ENCODE measurements at places on chromosomes 11 and 22. TPM values are rescaled to one million over a fixed set of nuclear protein-coding genes. Genes with fewer than 3 reads are reported as not detected.

Gene TH
- not detected for total RNA-seq

Gene GGTLC2
- total RNA-seq, result not detected

Gene RBM14
- total RNA-seq, result 14.1 TPM

Gene HEPN1
- not detected for total RNA-seq

GRCh38 chr22:29201782-29202181, 3.9 kb upstream of the EMID1 start:
- no peak for DNase-seq
- H3K4me3 ChIP-seq, result no peak overlapping the region
- no peaks in the 10 kb centered on the region for H3K36me3 ChIP-seq
- no peak overlapping the region for H3K27ac ChIP-seq
- peaks cover 17% of the 10 kb centered on the region for H3K27me3 ChIP-seq

GRCh38 chr11:13102513-13102840, 93.4 kb downstream of the RASSF10 start:
- H3K27ac ChIP-seq, result no peak overlapping the region
- no peak for DNase-seq
- no peaks in the 10 kb centered on the region for H3K4me1 ChIP-seq
- H3K4me3 ChIP-seq, result no peak overlapping the region
- no peaks in the 10 kb centered on the region for H3K36me3 ChIP-seq
- H3K27me3 ChIP-seq, result peaks cover 27% of the 10 kb centered on the region

- no peak overlapping the region for H3K27ac ChIP-seq
- no peaks in the 10 kb centered on the region for H3K36me3 ChIP-seq
- no peaks in the 10 kb centered on the region for H3K4me1 ChIP-seq
- H3K27me3 ChIP-seq, result no peaks in the 10 kb centered on the region
- DNase-seq, result no peak
Measured at GRCh38 chr11:17145972-17146371, 61.8 kb downstream of the PIK3C2A start.

- no peak overlapping the region for H3K27ac ChIP-seq
- no peak for DNase-seq
- no peaks in the 10 kb centered on the region for H3K27me3 ChIP-seq
Measured at GRCh38 chr11:64914123-64914522, 2.9 kb downstream of the ATG2A start.

DNA sequence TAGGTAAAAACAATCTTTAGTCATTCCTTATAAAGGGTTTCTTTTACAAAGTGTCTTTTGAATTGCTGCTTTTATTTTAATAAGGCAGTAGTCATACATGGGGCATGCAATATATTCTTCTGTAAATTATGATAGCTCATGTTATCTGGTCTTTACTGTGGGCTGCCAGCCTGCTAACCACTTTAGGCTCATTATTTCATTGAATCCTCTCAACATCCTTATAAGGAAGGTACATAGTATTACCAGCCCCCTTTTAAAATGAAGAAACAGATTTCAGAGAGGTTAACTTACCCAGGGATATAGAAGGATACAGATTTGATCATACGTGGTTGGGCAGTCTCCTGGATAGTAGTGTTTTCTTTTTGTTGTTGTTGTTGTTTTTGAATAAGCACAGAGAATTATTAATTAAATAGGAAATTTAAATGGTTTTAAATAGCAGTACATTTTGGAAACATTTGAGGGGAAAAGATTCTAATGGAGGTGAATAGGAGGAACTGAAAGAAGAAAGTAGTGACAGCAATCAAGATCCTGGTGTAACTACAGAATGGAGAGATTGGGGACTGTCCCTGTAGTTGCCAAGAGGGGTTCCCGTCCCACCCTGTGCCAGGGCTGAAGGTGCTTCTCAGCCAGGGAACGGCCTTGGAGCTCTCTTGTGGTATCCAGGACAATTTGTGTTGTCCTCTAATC, 21.0 kb downstream of the SPECC1L start:
- no peak for DNase-seq
- peaks cover 28% of the 10 kb centered on the region for H3K4me1 ChIP-seq
- no peaks in the 10 kb centered on the region for H3K27me3 ChIP-seq
- no peak overlapping the region for H3K27ac ChIP-seq

DNA sequence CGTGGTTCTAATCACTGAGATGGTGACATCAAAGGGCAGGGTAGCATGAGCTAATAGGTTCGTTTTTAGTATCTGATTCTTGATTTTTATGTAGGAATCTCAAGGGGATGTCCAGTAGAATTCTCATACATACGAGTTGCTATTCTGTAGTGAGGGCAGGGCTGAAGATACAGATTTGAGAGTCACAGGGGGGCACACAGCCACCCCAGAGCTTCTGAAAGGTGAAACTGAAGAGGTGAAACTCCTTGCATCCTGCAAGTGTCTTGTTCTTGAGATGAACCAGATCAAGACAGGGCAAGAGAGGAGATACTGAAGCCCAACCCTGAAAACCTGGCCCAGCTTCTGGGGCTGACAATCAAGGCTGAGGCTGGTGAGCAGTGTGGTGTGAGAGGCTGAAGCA, 35.6 kb upstream of the TMEM123 start:
- H3K4me1 ChIP-seq, result no peaks in the 10 kb centered on the region
- no peak for DNase-seq
- H3K27me3 ChIP-seq, result no peaks in the 10 kb centered on the region
- no peak overlapping the region for H3K27ac ChIP-seq

DNA sequence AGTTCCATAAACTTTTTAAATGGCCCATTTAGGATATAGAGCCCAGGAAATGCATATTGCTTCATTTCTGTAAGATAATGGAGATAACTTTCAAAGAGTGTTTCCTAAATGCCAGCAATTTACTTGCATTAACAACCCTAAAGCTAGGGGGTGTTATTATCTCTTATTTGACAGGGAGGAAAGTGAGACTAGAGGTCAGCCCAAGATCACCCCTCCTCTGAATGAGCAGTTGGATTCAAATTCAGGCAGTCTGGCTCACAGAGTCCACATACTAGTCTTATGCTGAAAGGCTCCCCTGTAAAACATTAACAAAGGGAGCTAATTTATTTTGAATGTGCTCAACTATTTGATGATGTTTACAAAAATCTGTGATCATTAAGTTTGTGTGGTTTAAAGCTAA, 49.9 kb upstream of the TRIM77 start:
- H3K36me3 ChIP-seq, result no peaks in the 10 kb centered on the region
- no peak for DNase-seq
- H3K27me3 ChIP-seq, result no peaks in the 10 kb centered on the region
- no peak overlapping the region for H3K4me3 ChIP-seq
- H3K27ac ChIP-seq, result no peak overlapping the region

DNA sequence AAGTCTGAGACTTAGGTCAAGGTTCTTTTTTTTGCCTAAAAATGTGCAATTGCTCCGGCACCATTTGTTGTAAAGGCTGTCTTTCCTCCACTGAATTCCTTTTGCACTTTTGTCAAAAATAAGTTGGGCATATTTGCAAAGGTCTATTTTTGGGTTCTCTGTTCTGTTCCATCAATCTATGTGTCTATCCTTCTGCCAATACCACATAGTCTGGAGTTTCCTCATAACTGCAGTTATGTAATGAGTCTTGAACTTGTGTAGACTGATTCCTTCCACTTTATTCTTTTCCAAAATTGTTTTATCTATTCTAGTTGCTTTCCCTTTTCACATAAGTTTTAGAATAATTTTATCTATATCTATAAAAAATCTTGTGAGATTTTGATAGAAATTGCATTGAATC, 6.7 kb downstream of the KCNJ5 start:
- no peak for DNase-seq
- no peaks in the 10 kb centered on the region for H3K27me3 ChIP-seq
- no peak overlapping the region for H3K4me3 ChIP-seq
- H3K36me3 ChIP-seq, result no peaks in the 10 kb centered on the region
- peaks cover 6% of the 10 kb centered on the region for H3K4me1 ChIP-seq
- no peak overlapping the region for H3K27ac ChIP-seq

DNA sequence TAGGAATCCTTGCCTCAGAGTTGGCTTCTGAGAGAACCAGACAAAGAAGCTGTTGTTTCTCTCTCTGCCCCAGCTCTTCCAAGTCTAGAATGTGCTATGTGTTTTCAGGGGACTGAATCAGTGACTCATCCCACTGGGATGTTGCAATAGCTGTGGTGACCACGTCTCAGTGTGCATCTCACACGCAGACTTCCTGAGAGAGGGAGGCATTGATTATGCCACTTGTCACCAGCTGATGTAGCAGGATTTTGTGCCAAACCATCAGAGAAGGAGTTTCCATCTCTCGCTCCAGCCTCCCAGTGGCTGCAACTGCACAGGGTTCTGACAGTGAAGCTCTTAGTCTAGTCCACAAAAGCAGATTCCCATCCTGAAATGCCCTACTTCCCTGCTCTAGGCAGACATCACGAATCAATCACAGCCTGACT, 455.8 kb downstream of the MIAT start:
- no peak overlapping the region for H3K4me3 ChIP-seq
- no peak overlapping the region for H3K27ac ChIP-seq
- peak; percentile 82 for DNase-seq
- H3K4me1 ChIP-seq, result peaks cover 20% of the 10 kb centered on the region
- no peaks in the 10 kb centered on the region for H3K27me3 ChIP-seq

GRCh38 chr11:113387605-113388211, at the start of gene ANKK1:
TSS of gene ANKK1 (plus strand) at chr11:113387779. CDS start at chr11:113387885, 106 bp downstream.
- DNase-seq, result no peak
- H3K36me3 ChIP-seq, result no peaks in the 10 kb centered on the region
- no peak within 1 kb of the TSS for H3K27ac ChIP-seq
- peaks cover 2% of the 10 kb centered on the region for H3K4me1 ChIP-seq

DNA sequence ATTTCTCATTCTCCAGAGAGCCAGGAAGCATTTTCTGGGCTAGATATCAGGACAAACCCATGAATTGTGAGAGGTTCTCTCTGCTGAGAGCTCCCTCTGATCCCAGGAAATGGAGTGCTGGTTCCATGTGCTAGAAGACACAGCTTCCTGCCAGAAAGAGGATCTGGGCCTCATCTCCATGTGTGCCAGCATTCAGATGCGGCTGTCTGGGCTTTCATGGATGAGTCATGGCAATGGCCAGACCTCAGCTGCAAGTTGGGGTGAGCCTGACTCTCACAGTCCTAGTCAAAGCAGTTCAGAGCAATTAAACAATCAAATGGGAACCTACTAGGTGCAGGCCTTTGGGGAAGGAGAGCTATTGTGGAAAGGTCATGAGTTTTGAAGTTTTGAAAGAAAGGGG, 82.3 kb upstream of the EED start:
- no peaks in the 10 kb centered on the region for H3K36me3 ChIP-seq
- H3K4me1 ChIP-seq, result peaks cover 10% of the 10 kb centered on the region
- no peak overlapping the region for H3K4me3 ChIP-seq
- DNase-seq, result peak; percentile 83

DNA sequence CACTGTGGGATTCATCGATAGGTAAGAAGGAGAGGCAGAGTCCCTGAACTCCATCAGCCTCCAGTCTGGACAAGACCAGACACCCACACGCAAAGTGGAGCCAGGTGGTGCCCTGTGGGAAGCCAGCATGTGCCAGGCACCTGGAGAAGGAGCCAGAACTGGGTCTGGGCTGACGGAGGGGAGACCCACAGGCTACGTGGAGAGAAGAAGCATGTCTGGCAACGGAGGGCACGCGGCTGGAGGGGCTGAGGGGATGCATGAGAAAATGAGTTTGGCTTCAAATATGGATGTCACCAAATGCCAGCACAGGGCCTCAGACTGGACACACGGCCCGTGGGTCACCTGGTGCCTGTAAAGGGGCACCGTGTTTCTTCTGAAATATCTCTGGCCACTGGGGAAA, 55.7 kb downstream of the LINC01488 start:
- H3K36me3 ChIP-seq, result no peaks in the 10 kb centered on the region
- H3K27ac ChIP-seq, result no peak overlapping the region
- no peak overlapping the region for H3K4me3 ChIP-seq
- H3K4me1 ChIP-seq, result no peaks in the 10 kb centered on the region
- no peak for DNase-seq

DNA sequence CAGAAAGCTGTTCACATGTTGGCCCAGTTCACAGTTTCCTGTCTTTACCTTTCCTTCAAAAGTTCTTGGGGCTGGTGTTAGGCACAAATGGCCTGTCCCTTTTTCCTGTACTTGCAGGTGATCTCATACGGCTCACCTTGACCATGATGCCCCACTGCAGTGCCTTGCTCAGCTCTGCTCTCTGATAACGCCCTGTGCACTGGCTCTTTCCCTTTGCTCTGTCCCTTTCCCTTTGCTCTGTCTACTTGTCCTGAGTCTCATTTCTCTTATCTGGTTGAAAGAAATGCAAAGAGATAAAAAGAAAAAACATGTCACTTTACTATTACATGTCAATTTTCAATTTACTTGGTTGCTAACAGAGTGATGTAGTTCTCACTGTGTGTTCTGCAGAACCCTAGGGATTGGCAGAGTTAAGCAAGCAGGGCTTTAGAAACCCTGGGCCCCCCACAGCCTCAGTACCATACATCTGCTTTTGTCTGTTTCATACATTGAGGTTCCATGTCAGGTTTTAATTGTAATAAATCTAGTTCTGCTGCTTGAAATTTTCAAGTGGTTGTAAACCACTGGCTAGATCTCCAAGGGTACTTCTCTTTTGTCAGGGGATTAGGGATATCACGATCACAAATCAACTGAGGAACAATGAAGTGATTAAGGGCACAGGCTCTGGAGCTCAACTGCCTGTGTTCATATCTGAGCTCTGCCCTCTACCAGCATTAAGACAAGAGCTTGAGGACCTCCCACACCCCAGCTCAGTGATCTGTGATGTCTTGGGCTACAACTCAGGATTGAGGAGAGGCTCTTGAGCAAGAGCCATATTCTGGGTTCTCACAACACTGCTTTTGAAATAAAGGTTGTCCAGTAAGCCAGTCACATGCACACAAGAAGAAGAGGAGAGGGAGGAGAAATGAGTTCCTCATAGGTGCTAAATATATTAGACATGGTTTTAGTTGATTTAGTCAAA, 16.3 kb upstream of the SORL1 start:
- no peak for DNase-seq
- H3K27ac ChIP-seq, result no peak overlapping the region
- H3K36me3 ChIP-seq, result no peaks in the 10 kb centered on the region

- peaks cover 3% of the 10 kb centered on the region for H3K36me3 ChIP-seq
- H3K27ac ChIP-seq, result no peak overlapping the region
- no peaks in the 10 kb centered on the region for H3K4me1 ChIP-seq
- DNase-seq, result no peak
- no peak overlapping the region for H3K4me3 ChIP-seq
Measured at GRCh38 chr11:61342207-61342803, 9.3 kb downstream of the TKFC start.

DNA sequence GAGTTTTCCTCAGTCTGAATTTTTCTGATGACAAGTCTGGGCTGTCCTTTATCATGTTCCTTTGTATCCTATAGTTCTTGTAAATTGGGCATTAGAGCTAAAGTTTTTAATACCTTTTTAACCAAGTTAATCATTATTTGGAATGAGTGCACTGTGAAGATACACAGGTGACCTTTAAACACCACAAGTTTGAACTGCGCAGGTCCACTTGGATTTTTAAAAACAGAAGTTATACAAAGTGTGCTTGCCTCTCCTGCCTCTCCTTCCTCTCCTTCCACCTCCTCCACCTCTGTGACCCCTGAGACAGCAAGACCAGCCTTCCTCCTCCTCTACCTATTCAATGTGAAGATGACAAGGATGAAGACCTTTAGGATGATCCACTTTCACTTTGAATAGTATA, 4.4 kb upstream of the TCP11L1 start:
- no peaks in the 10 kb centered on the region for H3K4me1 ChIP-seq
- no peaks in the 10 kb centered on the region for H3K36me3 ChIP-seq
- no peak overlapping the region for H3K4me3 ChIP-seq
- no peak overlapping the region for H3K27ac ChIP-seq
